Testis (tissue), 5 donors: ENCODE measurements at places on chromosomes 11 and 22. TPM values are rescaled to one million over a fixed set of nuclear protein-coding genes. Genes with fewer than 3 reads are reported as not detected.

Gene SERGEF
- 37.5 TPM for polyA plus RNA-seq

Gene ABCC8
- 1.5 TPM for polyA plus RNA-seq

Gene DAGLA
- polyA plus RNA-seq: 5.1 TPM

Gene SCGB1D2
- polyA plus RNA-seq: 2.8 TPM

Gene OR10A2
- not detected for polyA plus RNA-seq

Gene OR9Q2
- not detected for polyA plus RNA-seq

Gene HTR3A
- polyA plus RNA-seq: 0.29 TPM

Gene MMP27
- not detected for polyA plus RNA-seq

Gene USP2
- 168 TPM for polyA plus RNA-seq

Gene VSTM5
- 0.26 TPM for polyA plus RNA-seq

Gene GLB1L3
- polyA plus RNA-seq: 13.2 TPM

Gene CRYBB2
- 2.4 TPM for polyA plus RNA-seq

Gene KLHDC7B
- polyA plus RNA-seq: 0.51 TPM

Gene PRG2
- polyA plus RNA-seq: not detected

Gene CARD18
- polyA plus RNA-seq: 0.92 TPM

Gene BATF2
- polyA plus RNA-seq: 2.7 TPM

Gene DRD4
- polyA plus RNA-seq: 1.5 TPM

Gene HEPHL1
- 0.54 TPM for polyA plus RNA-seq

Gene PATE1
- polyA plus RNA-seq: not detected

Gene SCGB1C1
- polyA plus RNA-seq: not detected
